A549 treated with DMSO at 1 μM for 4 hours (cell line): ENCODE measurements at places on chromosomes 3 and 15. TPM values are rescaled to one million over a fixed set of nuclear protein-coding genes. Genes with fewer than 3 reads are reported as not detected.

The SLC15A2 gene
- 0.06 to 0.43 TPM (median 0.14 TPM) in 5 replicates for total RNA-seq

The STOML1 gene
- 9.4 to 13.0 TPM (median 11.4 TPM) in 5 replicates for total RNA-seq

The NR1I2 gene
- not detected in 5 replicates for total RNA-seq

The CELSR3 gene
- total RNA-seq, result 3.7 to 5.5 TPM (median 4.5 TPM) in 5 replicates

The UBA5 gene
- total RNA-seq, result 19.8 to 32.1 TPM (median 25.4 TPM) in 5 replicates

The COL7A1 gene
- total RNA-seq, result 139 to 257 TPM (median 204 TPM) in 5 replicates

The TLR9 gene
- 0.06 TPM in 1 of 5 replicates, not detected in the others for total RNA-seq

The IL17RB gene
- 0.81 to 1.3 TPM (median 1.0 TPM) in 5 replicates for total RNA-seq
